CD4-positive, alpha-beta T cell treated with Interleukin-12 subunit alpha and Interleukin-12 subunit beta, for 1 hour (primary cell): ENCODE measurements at places on chromosomes 7 and 10.

DNA sequence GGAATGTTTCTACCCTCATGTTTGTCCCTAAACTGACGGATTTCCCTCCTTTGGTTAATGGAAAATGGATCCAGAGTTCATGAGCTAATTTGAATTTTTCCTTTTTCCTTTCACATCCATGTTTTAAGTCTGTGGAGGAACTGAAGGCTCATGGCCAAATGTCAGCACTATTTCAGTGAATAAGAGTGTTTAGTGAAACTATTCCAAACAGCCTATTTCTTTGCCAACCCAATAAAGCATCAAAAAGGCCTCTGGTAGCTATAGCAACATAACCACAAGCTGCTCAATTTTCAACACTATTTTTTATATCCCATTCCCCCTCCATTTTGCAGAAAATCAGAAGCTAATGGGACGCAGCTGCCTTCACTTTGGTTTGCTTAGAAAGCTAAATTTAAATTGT lies 1454.1 kb downstream of the GATA3 start:
- DNase-seq: no peak

DNA sequence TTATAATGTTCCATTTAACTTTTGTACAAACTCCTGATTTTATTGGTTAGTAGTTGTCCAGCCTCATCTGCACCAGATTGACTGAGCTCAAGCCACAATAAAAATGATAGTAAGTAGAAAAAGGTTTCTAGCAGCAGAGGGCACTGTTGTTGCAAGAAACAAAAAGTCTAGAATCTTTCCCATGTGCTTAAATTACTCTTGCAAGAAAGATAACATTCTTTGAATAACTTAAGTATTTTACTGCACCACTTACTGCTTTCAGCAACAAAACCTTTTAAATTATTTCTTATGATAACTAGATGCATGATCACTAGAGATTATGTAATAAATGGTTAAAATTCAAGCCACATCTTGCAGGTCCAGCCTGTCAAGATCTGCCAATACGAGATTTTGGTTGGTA lies 27.0 kb downstream of the LMOD2 start:
- peak; percentile 52 for DNase-seq

DNA sequence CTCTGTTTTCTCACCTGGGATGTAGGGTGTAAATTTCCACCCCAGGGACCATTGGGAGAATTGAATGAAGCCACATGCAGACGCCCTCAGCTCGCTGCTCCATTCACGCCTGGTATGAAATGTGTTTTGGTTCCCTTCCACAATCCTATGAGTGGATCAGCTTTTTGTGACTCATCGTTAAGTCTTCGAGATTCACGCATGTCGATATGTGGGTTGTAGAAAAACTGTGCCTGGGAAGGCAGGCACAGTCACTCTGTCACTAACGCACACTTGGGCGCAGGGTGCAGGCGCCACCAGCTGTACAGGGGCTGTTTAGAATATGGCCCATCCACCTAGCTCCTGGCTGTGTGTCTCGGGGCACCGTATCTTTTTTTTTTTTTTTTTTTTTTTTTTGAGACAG lies 64.2 kb upstream of the SH2B2 start:
- no peak for DNase-seq

- DNase-seq: no peak
Observed at GRCh38 chr10:18880530-18880929, 168.1 kb upstream of the MALRD1 start.

DNA sequence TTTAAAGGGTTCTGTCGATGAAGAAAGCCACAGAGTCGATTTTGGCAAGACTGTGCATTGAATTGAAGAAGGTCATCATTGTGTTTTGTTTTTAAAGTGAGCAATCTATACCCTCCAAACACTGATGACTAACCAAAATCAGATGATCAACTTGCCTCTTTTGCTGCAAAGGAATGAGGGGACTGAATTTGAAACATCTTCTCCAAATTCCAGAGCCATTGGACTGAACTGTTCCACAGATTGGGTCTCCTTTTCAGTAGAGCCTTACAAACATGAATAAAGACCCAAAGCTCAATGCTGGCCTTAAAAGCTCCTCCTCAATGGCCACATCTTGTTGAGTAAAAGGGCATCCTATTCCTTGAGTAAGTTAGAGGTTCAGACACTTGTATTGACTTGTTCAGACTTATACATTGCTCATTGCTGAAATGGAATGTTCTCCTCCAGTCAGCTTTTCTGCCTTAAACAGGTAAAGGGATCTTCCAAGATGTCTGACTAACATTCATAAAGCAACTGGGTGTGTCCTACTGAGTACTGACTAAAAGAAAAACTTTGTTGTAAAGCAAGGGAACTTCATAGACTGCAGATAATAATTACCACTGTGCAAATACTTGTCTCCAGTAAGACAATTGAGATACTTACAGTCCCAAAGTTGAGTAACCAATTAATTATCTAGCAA lies 630.6 kb downstream of the KCNMA1 start:
- no peak for DNase-seq

GRCh38 chr10:99555825-99556523 lies 23.2 kb downstream of the NKX2-3 start:
- DNase-seq: no peak

- DNase-seq: peak; percentile 44
Observed at GRCh38 chr7:131072505-131073091, 255.1 kb upstream of the MKLN1 start.

DNA sequence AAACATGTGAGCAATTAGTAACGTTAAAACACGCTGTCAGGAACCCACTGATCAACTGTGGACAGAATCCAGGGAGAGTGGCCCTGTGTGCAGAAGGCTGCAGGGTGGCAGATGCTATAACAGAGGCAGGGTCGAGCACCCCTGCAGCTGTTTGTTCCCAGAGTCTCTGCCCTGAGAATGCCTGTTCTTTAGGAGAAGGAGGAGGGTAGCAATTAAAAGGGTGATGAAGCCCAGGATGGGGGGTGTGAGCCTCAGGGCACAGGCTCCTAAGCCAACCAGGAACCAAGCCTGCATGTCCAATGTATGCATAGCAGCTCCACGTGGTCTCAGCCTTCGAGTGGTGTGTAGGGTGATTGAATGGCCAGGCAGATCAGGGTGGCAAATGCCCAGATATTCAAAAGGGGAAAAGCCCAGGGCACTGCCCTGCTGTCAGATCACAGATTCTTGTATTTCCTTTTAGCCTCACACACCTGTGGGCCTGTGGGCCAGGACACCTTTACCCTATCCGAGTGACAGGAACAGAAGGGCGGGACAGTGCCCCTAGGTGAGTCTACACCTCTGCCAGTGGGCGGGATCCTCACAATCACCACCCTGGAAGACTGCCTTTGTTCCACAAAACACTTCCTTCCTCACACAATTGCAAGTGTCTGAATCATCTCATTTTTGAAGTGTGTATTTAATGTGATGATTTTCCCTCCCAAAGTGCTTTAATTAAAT lies 7.3 kb downstream of the WDFY4 start:
- no peak for DNase-seq
